Activated CD4-positive, alpha-beta T cell treated with anti-CD3 and anti-CD28 coated beads, Interleukin-2, amount 50 U/mL, for 24 hours (primary cell): ENCODE measurements at places on chromosomes 5 and 9.

- no peak for DNase-seq
Measured at GRCh38 chr9:86281593-86282076, 703 bp downstream of the ISCA1 start.

DNA sequence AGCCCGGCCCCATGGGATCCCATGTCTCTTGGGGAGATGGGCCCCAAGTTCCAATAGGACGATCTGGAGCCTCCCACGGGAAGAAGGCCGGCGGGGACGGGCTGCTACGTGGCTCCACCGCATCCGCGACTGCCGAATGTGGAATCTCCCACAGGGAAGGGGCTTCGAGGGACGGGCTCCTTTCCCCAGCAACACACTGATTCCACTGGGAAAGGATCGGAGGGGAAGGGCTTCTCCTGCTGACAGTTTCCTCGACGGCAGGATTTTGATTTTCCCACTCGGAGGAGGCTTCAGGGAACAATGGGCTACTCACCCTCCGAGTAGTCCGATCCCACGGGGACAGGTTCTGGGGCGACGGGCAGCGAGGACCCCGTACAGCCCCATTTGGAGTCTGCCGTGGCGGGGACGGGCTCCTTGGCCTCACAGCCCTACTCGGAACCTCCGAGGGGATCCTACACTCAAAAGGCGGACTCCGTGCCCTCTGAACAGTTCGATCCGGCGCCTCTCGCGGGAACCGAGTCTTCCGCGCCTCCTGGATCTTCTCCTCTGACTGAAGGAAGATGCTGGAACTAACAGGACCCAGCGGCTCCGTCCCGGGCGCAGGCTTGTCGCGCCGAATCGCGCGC, 1.3 kb downstream of the PROB1 start:
- DNase-seq, result no peak

DNA sequence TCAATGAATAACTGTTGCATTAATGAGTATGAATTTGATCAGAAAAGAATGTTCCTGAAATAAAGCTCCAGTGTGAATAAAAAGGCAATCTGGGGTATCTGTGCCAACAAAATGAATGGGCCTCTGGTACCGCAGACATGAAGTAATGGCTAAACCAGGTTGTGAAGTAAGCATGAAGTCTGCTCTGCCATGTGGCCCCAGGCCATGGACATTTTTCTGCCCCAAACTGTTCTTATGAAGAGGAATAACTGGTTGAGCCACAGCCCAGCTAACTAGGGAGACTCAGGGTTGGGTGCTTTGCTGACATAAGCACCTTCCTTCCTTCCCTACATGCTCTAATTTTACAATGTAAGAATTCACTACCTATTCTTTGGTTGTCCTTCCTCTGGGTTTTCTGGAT, 147.4 kb upstream of the LRRTM2 start:
- DNase-seq, result no peak

GRCh38 chr9:112620388-112620787, 97.5 kb downstream of the INIP start:
- no peak for DNase-seq

- no peak for DNase-seq
Measured at GRCh38 chr5:149282027-149282965, 10.6 kb downstream of the AFAP1L1 start.

GRCh38 chr5:15968993-15969392, 210.6 kb downstream of the MARCHF11 start:
- no peak for DNase-seq

GRCh38 chr5:1891391-1891790, 8.7 kb upstream of the IRX4 start:
- DNase-seq, result no peak
